Occipital lobe (tissue), 3 donors: ENCODE measurements at places on chromosomes 5 and 9.
A peak's percentile ranks its signal among the peaks of the same experiment; 100 is the strongest.

GRCh38 chr9:130860458-130861316 is 25.6 kb downstream of the ABL1 start:
- DNase-seq, result no peak

DNA sequence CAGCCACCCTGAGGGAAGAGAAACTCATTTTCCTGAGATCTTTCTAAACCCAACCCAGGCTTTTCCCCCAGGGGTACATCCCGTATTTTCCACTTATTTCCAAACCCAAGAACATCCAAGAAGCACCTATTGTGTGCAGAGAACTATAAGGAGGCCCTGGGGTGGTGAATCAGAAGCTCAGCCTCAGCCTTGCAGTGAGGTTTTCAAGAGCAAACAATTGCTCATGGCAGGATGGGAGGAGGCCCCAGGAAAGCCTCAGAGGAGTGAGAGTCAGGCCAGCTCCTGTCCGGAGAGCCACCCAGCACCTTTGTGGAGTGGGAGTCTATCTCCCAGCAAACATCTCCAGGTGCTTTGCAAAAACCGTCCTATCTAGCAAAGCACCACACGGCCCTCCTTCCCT is 19.2 kb downstream of the NIPAL4 start:
- DNase-seq, result no peak

- no peak for DNase-seq
Observed at GRCh38 chr5:17910318-17910717, 276.1 kb downstream of the TAF11L14 start.

DNA sequence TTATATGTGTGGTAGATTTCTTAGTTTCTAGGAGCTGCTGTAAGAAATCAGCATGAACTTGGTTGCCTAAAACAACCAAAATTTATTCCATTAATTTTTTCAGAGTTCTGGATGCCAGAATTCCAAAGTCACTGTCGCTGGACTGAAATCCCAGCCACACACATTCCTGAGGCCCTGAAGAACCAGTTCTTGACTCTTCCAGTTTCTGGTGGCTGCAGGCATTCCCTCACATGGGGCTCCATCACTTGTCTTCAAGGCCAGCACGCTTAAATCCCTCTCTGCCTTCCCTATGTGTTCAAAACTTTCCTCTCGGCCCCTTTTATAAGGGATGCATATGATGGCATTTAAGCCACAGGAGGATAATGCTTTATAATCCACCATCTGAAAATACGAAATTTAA is 1237.5 kb upstream of the CDH9 start:
- DNase-seq, result no peak

DNA sequence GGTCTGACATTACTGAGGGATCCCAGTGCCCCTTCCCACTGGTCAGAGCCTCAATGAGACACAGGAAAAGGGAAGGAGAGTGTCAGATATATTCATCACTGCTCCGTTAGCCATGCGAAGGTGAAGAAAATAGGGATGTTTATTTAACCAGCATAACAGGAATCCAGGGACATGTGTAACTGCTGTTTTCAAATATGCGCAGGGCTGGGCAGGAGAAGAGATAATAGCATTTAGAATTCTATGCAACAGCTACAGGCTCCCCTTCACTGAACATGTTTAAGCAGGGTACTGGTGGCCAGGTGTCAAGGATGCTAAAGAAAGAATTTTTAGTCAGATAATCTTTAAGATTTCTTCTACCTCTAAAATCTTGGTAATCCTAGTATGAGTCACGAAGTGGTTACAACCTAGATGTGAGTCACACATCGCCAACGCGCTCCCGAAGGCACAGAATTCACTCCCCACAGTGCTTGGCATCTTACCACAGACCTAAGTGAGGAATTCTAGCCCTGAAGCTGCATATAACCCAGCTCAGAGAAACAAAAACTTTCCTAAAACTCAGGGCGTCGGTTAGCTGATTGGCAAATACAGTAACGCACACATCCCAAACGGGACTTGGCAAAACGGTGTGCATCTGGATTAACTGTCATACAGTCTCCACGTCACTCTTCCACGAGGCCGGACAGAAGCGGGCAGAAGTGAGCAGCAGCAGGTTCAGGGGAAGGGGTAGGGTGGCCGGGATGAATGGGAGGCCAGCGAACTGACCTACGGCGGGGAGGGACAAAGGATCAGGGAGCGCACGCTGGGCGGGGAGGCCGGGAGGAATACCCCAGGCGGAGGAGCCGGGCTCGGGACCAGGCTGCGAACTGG is 1.1 kb downstream of the CTNNAL1 start:
- DNase-seq, result peak; percentile 63

DNA sequence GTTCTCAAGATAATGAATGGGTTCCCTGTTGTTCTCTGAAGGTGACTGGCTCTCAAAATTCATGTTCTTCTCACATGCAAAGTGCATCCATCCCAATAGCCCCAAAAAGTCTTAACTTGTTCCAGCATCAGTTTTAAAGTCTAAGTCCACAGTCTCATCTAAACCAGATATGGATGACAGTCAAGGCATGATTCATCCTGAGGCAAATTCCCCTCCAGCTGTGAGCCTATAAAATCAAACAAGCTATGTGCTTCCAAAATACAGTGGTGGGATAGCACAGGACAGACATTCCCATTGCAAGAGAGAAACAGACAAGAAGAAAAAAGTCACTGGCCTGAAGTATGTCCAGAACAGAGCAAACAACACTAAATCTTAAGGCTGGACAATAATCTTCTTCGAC is 25.4 kb downstream of the FBXO10 start:
- no peak for DNase-seq

DNA sequence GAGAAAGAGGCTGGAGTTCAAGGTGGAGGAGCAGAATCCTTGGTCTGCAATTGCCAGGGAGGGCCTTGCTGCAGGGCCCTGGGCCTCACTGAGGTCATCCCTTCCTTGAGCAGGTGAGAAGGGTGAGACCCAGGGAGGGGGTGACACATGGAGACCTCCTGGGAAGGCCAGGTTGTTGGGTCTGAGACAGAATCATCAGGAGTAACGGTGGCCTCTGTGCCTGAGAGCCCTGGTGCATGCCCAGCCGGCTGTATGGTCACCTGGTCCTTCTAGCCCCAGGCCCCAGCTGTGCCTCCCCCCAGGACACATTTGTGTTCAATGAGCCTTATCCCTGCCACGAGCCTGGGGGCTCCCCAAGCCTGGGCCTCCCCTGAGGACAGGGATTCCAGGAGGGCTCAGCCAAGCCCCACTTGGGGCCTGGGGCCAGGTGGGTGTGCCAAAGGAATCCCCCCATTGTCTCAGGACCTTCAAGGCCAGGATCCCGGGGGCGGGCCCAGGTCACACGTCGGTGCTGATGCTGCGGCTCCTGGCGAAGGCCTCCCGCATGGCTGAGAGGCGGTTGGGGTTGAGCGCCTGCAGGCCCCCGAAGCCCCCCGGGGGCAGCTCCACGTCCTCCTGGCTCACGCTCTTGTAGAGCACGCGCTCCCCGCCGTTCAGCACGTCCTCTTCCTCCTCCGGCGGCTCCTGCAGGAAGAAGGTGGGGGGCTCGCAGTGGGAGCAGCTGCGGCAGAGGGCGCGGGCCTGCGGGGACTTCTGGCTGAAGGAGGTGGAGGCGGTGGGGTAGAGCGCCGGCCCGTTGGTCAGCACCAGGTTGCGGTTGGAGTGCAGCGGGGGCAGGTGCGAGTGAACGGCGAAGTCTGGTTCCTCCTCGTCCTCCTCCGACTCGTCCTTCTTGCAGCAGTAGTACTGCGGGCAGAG is 30.4 kb downstream of the FAM163B start:
- DNase-seq, result no peak

GRCh38 chr5:135155616-135156214 is 121.7 kb upstream of the PITX1 start:
- no peak for DNase-seq

- DNase-seq, result no peak
Observed at GRCh38 chr9:75607521-75607920, 283.0 kb upstream of the PCSK5 start.

GRCh38 chr9:17695482-17695881 is 116.6 kb downstream of the SH3GL2 start:
- DNase-seq, result no peak

GRCh38 chr5:58490402-58491050 is 709 bp upstream of the GAPT start:
- no peak for DNase-seq

DNA sequence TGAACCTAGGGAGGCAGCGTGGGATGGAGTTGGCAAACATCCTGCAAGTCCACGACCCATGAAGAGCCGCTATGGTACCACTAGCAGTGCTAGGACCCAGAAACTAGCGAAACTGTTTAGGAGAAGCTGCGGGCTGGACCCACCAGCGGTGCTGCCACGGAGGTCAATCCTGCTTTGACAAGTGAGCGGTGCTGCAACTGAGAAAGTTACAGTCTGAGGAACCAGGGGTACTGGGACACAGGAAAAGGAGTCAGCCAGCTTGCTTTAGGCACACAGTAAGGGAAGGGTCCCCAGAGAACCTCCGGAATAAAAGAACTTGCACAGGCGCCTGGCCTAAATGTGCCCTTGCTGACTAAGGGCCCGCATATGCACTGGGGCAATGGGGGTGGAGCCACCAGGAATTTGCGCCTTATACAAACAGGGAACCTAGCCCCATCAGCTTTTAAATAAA is 23.6 kb upstream of the ANXA2R start:
- no peak for DNase-seq

GRCh38 chr9:84583866-84584265 is 85.7 kb upstream of the NTRK2 start:
- DNase-seq, result no peak

DNA sequence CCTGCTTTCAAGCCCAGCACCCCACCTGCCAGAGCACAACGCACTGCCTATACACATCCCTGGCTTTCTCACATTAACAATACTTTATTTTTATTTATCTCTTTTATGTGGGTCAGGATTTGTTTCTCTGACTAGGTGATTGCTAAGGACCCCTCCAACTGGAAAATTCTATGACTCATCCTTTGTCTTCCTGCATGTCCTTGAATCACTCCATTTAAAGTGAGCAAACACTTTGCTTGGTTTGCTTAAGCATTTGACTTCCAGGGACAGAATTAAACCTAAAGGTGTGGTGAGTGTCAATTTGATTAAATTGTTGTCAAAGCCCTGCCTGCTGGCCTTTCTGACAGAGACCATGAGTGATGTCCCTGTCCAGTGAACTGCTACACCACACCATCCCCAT is 536.5 kb upstream of the BRINP1 start:
- DNase-seq, result no peak

DNA sequence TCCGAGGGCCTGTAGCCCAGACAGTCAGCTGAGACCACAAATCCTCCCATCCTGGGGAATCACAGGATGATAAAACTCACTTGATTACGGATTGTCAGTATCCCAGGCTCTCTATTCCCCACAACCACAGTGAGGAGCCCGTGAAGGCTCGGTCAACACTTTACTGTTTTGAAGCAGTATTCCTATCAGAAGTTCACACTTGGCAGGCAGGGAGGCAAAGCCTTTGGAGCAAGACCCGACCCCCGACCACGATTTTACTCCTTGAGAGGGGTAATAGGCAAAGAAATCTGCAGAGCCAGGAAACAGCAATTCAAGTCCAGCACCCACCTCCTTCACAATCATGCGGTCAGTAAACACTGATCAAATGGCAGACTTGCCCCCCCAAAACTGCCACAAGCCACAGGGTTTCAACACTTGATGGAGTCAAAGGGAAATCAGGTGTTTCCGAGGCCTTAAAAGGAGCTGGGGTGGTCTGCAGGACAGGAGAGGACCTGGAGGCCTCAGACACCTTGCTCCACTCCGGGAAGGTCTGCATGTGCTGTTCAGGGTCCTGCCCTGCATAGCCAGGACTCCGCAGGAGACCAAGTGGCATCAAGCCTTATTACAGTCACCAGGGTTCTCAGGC is 25.2 kb downstream of the BICD2 start:
- DNase-seq, result no peak

GRCh38 chr5:1019001-1019905 is 10.7 kb downstream of the NKD2 start:
- no peak for DNase-seq

DNA sequence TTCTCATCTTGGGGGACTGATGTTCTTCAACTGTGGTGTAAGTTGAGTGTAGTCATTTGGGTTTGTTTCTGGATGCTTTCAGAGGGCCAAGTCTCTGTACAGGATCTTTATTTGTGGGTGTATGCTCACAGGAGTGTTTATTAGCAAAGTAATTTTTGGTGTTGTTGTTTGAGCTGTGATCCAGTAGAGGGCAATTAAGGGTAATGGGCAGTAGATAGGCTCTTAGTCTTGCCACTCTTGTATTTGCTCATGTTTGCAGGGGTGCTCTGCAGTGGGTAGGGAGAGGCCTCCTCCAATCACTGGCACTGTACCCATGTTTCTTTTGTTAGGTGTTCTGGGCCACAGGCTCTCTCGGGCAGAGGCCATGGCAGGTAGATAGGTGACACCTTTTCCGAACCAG is 45.9 kb upstream of the ITGA2 start:
- no peak for DNase-seq

DNA sequence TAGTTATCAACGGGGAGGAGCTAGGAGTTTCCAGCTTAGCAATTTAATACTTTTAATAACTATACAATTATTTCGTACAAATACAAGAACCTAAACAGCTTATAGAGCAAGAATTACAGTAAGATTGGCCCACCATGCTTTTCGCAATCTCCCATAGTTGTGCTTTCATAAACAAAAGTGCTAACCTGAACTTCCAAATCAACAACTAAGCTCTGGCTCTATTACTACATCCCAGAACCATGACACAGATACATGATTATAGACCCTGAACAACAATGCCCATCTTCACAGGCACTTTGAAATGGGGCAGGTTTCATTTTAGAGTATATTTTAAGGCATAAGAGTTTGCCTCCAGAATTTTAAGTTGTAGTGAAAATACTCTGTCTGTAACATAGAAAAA is 203.5 kb downstream of the DMRTA1 start:
- no peak for DNase-seq

- no peak for DNase-seq
Observed at GRCh38 chr5:39106322-39106721, 32.1 kb upstream of the RICTOR start.

- DNase-seq, result no peak
Observed at GRCh38 chr9:127344368-127345000, 52.5 kb upstream of the SLC2A8 start.

GRCh38 chr5:42274913-42275312 is 148.3 kb upstream of the GHR start:
- no peak for DNase-seq

DNA sequence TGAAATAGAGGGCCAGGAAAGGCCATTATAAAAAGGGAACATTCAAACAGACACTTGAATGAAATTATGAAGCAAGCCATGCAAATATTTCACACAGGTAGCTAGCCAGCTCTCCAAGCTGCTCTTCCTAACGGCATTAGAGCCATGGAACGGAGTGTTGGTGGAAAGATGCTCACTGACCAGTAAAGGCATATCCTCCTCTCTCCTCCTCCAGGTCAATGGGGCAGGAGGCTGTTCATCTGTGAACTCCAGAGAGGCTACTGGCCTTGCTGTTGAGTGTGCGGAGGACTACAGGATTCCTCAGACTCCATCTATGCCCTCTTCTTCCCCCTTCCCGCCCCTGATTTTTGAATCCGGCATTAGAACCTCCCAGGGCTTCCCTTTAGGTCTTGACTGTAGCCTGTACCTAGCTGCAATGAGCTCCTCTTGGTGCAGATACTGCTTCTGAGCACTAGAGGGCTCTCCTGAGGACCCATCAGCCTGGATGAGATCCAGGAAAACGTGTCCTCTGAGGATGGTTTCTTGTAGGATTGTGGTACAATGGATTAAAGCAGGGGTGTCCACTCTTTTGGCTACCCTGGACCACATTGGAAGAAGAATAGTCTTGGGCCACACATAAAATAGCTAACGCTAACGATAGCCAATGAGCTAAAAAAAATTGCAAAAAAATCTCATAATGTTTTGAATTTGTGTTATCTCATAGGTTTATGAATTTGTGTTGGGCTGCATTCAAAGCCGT is 162.2 kb downstream of the SREK1 start:
- peak; percentile 59 for DNase-seq
